ENCODE measurements at places on chromosomes 16 and 17.

- H3K4me3 ChIP-seq, result peak overlapping the region; percentile 59
- peaks cover 8% of the 10 kb centered on the region for H3K27me3 ChIP-seq
- peaks cover 1% of the 10 kb centered on the region for H3K4me1 ChIP-seq
- no peaks in the 10 kb centered on the region for H3K36me3 ChIP-seq
Observed at GRCh38 chr16:47142486-47142820, 1.3 kb downstream of the NETO2 start.

DNA sequence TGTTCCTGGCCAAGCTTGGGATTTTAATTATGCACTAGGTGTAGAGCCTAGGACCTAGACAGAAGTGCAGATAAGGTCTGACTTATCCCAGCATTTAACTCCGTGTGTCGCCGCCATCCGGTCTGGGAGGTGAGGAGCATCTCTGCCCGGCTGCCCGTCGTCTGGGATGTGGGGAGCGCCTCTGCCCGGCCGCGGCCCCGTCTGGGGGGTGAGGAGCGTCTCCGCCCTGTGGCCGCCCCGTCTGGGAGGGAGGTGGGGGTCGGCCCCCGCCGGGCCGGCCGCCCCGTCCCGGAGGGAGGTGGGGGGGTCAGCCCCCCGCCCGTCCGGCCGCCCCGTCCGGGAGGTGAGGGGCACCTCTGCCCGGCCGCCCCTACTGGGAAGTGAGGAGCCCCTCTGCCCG lies 7.1 kb upstream of the B4GALNT2 start:
- no peaks in the 10 kb centered on the region for H3K4me1 ChIP-seq
- H3K27me3 ChIP-seq, result no peaks in the 10 kb centered on the region
- no peak overlapping the region for H3K4me3 ChIP-seq
- no peak for DNase-seq

- no peak within 1 kb of the TSS for H3K4me3 ChIP-seq
- no peak for DNase-seq
- H3K36me3 ChIP-seq, result no peaks in the 10 kb centered on the region
- no peak within 1 kb of the TSS for H3K27ac ChIP-seq
- H3K4me1 ChIP-seq, result no peaks in the 10 kb centered on the region
Observed at GRCh38 chr16:21233521-21234150, at the start of gene ANKS4B. Gene ANKS4B, plus strand, starts transcription at chr16:21233699. Its CDS starts 39 bp downstream, at chr16:21233738.

- no peak overlapping the region for H3K27ac ChIP-seq
- H3K36me3 ChIP-seq, result no peaks in the 10 kb centered on the region
- H3K4me1 ChIP-seq, result no peaks in the 10 kb centered on the region
- no peak for DNase-seq
- no peak overlapping the region for H3K4me3 ChIP-seq
- H3K27me3 ChIP-seq, result no peaks in the 10 kb centered on the region
Observed at GRCh38 chr17:45310380-45311324, 6.2 kb downstream of the MAP3K14 start.

DNA sequence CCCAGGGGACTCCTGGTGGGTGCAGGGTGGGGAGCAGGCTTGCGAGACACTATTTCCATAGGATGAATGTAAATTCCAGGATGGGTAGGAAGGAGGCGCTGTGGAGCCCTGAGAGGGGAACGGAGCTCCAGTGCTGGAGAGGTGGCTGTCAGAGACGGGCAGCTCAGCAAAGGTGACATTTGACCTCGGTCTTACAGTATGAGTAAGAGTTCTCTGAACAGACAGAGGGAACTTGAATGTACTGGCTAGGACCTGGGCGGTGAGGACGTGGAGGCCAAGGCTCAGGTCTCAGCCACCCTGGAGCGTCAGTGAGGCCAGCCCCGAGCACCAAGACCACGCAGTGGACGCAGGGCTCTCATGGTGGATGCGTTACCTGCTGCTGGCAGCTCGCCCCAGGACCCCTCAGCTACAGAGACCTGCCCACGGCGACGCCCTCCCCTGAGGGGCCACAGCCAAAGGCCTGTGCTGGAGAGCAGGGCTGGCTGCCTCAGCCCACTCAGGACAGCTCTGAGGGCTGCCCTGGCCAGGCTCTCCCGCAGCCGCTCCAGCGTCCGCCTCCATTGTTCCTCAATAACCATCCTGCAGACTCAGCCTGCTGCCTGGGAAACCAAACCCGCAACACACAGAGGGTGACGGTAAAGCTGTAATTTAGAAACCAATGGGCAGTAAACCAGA lies 65.9 kb upstream of the TNRC6C start:
- no peaks in the 10 kb centered on the region for H3K36me3 ChIP-seq
- H3K27me3 ChIP-seq, result peaks cover under 1% of the 10 kb centered on the region
- no peak for DNase-seq
- no peak overlapping the region for H3K27ac ChIP-seq

All from iPS DF 6.9 (cell line).